Esophagus squamous epithelium (tissue), 5 donors: ENCODE measurements at places on chromosomes 5 and 9.
A peak's percentile ranks its signal among the peaks of the same experiment; 100 is the strongest.

- DNase-seq, result no peak
These were observed 68.7 kb upstream of the FSTL4 start for GRCh38 chr5:133680830-133681565.

DNA sequence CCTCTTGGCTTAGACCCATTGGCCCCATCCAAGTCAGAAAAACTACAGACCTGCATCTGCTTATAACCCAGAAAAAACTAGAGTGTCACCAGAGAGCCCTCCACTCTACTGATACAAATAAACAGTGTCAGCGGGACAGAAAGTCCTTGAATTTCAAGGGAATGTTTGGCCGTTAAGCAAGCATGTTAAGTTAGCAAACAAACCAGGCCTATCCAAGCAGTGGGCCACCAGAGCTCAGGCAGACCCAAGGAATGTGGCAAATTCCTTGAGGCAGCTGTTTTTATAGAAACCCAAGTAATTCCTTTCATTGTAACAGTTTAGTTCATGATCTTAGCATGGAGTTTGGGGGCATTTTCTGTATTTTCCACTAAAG is 70.9 kb downstream of the PRLR start:
- DNase-seq, result no peak

GRCh38 chr9:112061152-112061740 is 113.9 kb downstream of the SUSD1 start:
- peak; percentile 36 for DNase-seq

- no peak for DNase-seq
These were observed 38.9 kb downstream of the EXD3 start for GRCh38 chr9:137383784-137384756.

- no peak for DNase-seq
These were observed 270.7 kb downstream of the PDE4D start for GRCh38 chr5:59622848-59623247.

- no peak for DNase-seq
These were observed 80.2 kb downstream of the NTNG2 start for GRCh38 chr9:132241840-132242620.

- DNase-seq, result no peak
These were observed 193.5 kb downstream of the SEC61B start for GRCh38 chr9:99415606-99416005.

- no peak for DNase-seq
These were observed 402.9 kb downstream of the MLLT3 start for GRCh38 chr9:20219437-20219836.

DNA sequence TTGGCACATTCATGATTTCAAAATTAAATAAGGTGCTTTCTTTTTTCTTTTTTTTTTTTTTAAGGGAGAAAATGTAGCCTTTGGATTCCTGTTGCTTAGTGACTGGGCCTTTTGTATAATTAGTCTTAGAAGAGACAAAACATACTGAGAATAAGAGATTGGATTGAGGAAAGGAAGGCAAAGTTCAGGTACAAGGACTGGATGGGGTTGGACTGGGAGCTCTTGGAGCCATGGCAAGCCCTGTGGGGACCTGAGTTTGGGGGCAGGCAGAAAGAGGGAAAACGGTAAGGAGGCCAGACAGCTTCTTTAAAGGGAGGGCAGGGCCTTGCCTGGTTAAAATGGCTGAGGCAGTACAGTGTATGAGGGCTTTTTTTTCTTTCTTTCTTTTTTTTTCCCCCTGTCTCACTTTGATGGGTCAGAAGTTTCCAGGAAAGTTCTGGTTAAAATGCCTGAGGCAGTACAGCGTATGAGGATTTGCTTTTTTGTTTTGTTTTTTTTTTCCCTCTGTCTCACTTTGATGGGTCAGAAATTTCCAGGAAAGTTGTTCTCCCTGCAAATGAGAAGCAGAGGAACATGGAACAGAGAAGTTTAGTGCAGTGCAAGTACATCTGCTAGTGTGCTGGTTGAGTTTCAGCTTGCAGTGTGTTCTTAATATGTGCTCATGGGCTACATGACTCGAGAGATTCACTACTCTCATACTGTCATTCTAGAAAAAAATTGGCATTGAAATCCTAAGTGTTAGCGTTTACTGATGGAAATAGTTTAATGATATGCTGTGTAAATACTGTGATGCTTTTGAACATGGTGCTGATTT is 16.8 kb downstream of the SNX18 start:
- no peak for DNase-seq

DNA sequence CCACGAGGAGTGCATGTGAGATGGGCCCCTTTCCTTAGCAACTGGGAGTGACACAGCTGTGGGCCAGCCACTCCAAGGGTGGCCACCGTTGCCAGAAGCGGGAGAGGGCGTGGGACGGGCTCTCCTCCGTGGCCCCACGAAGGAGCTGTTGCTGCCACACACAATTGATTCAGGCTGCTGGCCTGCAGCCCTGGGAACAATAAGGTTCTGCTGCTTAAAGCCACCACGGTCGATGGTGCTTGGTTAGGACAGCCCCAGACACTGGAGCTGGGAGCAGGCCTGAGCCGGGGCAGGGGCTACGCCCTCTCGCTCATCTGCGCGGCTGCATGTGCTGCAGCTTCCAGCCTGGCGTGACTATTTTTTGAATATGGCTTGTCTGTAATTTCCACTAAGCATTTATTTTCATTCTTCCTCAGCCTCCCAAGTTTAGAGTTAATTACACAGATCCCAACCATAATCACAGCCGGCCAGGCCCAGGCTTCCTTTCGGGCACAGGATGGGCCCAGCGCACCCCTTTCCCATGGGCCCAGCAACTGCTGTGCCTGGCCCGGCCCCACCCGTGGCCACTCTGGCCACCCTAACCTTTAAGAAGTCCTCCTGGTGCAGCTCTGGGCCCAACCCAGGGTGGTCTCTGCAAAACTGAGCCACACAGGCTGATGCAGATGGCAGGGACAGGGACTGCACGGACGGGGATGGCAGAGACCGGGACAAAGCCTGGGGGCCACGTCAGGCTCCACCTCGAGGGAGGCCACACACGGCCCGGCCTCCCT is 49.7 kb downstream of the VAV2 start:
- no peak for DNase-seq

DNA sequence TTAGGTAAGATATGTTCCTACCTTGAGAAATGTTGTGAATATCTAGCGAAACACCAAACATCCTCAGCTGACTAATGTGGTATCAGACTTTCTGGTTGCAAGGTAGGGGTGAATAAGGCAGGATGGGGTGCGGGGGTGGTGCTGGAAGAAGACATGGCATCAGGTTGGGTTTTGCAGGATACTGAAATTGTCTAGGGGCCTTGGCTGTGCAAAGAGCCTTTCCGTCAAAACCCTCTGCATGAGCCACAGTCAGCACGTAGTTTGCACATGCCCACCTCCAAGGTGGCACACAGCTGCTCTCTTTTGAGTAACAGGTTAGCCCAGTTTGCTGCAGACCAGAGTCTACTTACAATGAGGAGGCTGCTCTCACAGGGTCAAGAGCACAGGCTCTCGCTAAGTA is 42.0 kb downstream of the SFXN1 start:
- no peak for DNase-seq

DNA sequence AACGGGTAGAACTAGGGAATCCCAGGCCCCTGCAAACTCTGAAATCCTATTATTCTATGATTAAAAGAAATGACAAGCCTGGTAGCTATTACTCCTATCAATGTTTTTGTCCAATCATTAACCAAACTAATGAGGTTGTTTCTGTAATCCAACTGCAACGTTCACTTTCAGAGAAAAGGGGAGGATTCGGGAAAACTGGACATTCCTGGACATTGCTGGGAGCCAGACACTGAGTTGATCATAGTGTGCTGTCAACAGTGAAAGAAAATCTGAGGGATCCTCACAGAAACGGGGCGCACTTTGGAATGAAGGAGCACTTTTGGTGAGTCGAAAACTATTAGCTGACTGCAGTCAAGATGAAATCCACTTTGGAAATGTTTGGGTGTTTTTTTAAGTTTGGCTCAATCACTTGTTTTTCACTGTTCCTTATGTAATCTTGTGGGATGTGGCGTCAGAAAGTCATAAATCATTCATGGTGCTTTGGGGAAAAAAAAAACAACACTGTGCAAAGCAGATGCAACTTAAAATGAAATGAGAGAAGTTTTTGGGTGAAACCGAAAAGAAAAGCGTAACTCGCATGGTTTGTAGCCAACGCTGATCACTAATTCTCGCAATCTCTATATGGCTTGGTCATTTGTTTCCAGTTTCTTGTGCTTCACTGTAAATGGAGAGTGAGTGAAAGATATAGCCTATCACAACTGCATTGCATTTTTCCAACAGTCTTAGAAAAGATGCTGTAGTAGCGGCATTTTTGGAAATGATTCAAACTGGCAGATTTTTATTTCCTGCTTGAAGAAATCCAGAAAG is 51.2 kb upstream of the ADRA1B start:
- DNase-seq, result no peak

- DNase-seq, result no peak
These were observed 331.9 kb upstream of the CCNG1 start for GRCh38 chr5:163105456-163105855.

DNA sequence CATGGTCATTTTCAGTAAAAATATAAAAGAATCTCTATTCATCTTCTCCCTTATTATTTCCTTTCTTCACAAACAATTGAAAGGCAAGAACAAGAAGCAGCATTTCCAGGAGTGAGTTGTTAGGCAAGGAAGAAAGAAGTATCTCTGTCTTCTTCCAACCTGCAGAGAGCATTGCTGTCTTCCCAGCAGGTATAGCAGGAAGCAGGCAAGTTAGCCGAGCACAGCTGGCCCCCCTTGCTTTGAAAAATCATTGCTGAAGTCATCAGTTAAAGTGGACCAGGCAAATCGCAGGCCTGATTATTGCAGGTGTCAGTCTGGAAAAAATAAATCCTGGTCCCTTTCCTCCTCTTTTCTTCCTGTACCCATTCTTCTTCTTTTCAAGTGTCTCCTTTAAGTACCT is 353.1 kb upstream of the BRINP1 start:
- DNase-seq, result no peak

DNA sequence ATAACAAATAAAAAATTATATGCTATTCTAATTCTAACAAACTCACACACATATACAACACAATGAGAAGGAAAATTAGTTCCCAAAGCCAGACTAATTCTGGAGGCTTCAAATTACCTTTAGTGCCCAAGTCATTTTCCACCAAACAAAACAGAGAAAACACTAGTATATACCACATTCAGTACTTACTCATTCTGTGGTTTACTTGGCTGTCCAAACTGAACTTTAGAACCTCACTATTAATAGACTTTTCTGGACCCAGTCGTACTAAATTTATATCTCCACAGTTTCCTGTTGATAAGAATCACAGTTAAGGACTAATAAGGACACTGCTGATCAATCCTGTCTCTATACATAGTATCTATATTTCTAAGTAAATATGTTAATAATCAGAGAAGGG is 66.4 kb downstream of the SETX start:
- DNase-seq, result no peak

GRCh38 chr5:178232920-178233429 is 373 bp upstream of the PHYKPL start:
- no peak for DNase-seq

DNA sequence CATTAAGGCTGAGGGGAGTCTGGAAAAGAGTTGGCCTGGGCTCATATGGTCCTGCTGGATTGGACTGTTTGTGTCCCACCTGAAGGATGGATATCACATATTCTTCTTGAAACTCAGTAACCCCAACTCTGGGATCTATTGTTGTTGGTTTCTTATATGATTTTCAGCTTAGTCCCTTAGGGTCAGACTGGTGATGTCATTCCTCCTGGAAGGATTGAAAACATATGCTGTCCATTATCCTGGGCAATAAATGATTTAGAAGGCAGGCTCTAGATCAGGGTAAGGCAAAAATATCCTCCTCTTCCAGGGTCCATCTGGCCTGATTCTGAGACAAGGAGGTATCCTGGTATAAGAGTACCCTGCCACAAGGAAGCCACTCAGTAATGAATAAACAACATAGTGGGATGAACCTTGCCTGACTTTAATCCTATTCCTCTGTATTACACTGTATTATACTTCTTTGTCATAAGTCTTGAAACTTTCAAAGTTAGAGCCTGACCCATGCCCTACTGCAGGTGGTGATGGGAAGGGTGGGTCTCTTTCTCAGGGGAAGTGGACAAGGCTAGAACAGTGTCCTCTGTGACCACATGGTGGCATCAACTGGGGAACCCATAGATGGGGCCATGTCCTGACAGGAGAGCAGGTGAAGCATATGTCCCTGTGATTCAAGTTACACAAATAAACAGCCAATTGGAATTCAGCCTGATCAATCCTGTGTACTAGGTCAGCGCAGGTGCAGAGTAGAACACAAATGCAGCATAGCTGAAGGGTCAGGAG is 454.4 kb upstream of the TRPC7 start:
- no peak for DNase-seq

GRCh38 chr5:112758676-112759075 is 21.0 kb downstream of the APC start:
- no peak for DNase-seq

GRCh38 chr9:108158236-108158995 is 668.8 kb upstream of the KLF4 start:
- no peak for DNase-seq

GRCh38 chr9:137252555-137253506 is 1.7 kb downstream of the STPG3 start:
- DNase-seq, result no peak

- DNase-seq, result no peak
These were observed 10.9 kb downstream of the SH3GL2 start for GRCh38 chr9:17589771-17590170.

GRCh38 chr9:7287065-7287464 is 512.5 kb downstream of the DMAC1 start:
- no peak for DNase-seq

DNA sequence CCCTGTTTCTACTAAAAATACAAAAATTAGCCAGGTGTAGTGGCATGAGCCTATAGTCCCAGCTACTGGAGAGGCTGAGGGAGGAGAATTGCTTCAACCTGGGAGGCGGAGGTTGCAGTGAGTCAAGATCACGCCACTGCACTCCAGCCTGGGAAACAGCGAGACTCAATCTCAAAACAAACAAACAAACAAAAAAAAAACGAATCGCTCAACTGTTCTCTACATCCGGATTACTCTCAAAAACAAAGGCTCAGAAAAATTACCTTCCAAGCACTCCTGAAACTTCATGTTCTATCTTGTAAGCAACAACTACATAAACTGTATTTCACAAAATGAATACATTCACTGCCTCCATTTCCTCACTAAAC is 14.0 kb downstream of the UBAP2 start:
- DNase-seq, result no peak

GRCh38 chr9:113516840-113517577 is 53.5 kb downstream of the RGS3 start:
- DNase-seq, result no peak
